ENCODE measurements at places on chromosomes 2 and 18.

DNA sequence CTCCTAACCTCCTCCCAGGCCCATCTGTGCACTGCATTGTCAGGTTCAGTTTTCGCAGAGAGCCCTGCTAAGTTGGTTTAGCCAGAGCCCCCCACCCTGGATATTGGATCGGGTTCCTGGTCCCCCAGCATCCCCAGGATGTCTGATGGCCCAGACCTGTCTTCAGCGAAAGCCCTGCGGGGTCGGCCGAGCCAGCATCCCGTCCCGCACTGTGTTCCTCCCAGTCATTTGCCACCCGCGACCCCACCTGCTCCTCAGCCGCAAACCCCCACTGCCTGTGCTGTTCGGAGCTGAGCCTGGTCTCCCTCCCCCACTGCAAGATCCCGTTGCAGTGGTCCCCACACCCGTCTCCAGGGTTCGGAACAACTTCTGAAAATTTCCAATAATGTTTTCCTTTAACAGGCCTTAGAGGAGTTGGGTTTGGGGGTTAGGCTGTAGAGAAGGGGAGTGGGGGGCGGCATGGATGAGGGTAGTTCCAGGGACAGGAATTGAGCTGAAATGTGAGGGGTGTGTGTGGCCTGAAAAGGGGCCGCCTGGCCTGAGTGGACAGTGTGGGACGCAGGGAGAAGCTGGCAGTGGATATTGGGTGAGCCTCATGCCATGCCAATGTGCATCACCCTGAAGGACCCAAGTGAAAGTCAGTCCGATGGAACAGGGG lies 1.6 kb upstream of the COPS9 start:
- DNase-seq: no peak

- DNase-seq: no peak
Measured at GRCh38 chr2:240303896-240304745, 131.3 kb upstream of the GPC1 start.

DNA sequence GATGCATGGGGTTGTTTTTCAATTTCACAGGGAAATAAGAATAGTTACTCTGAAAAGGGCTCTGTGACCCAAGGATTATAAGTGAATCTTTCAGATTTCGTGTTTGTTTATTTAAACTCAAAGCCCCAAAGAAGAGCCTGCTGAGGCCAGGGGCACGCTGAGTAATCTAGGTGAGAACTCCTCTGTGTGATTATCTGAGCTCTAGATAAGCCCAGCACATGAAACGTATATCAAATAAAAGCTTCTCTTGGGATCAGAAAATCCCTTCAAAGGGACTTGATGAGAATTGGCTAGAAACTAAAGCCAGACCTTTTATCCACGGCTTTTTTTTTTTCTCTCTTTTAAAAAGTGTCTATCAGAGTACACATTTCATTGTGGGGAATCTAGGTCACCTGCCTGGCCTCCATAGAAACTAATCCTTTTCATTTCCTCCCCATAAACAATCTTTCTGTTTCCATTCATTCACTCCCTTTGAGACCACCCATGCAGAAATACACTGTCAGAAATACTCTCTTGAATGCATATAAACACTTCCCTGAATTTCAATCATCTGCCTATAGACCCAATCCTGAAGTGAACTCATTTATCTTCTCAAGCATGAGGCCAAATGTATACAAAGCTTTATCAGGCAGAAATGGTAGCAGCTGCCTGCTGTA lies 137.4 kb downstream of the RIT2 start:
- no peak for DNase-seq

GRCh38 chr2:86229221-86229620 lies 30.0 kb downstream of the MRPL35 start:
- no peak for DNase-seq

DNA sequence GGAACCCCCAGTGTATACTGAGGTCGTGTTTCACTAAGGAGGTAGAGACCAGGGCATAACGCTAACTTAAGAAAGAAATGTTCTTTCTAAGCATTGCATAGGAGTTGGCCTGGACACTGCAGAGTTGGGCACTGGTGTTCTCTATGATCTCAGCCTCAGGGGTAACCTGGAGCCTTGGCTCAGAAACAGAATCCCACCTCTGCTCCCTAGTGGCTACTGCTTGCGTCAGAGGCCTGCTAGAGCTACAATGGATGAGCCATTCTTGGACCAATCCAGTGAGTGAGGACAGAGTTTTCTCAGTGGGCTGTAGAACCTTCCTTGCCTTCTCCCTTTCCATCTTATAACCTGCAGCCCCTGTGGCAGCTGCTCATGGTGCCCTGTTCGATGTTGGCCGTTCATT lies 324.4 kb upstream of the CELF4 start:
- no peak for DNase-seq

Measured in left colon (tissue), 2 donors.